Effector CD4-positive, alpha-beta T cell (primary cell): ENCODE measurements at places on chromosomes 2 and 18.

DNA sequence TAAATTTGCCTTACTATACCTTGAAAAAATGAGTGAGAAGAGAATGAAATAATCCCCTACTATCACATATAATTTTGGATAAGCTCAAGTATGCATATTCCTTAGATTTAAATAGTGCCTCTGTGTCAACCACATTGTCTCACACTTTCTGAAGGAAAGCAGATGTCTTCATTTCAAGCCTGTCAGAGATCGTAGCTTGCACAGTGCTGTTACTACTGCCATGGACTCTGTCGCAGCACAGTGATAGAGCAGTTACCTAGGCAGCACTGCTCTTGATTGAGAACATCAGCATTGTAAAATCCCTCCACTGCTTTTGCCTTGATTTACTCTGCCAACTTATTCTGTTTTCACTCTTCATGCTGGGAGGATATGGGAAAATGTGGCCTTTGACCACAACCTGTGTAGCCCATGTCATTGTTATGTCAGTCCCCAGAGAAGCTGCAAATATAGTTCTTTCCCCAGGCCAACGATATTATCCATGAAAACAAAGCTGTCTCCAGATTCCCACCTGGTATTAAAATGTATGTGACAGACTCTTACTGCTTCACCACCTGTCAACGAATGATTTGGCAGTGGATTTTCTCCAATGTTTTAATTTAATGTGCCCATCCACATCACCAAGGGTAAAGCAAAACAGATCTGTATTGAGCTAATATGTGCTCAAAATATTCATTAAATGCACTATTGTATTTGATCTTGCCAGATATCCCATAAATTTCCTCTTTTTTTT lies 675.7 kb downstream of the METTL4 start:
- no peak for DNase-seq

GRCh38 chr2:51920509-51920908 lies 888.6 kb upstream of the NRXN1 start:
- no peak for DNase-seq

DNA sequence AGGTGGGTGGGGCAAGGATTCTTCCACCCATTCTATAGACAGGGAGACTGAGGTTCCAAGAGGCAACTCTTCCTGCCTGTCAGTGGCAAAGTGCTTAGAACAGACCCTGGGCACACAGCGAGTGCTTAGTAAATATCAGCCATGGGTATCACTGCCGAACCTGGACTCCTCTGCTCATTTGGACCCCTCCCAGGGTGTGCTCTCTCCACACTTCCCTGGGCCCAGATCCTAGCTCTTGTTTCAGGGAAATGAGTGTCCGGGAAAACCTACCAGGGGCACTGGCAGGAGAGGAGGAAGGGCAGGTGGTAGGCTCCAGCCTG lies 136.3 kb downstream of the CYP26B1 start:
- DNase-seq, result no peak

DNA sequence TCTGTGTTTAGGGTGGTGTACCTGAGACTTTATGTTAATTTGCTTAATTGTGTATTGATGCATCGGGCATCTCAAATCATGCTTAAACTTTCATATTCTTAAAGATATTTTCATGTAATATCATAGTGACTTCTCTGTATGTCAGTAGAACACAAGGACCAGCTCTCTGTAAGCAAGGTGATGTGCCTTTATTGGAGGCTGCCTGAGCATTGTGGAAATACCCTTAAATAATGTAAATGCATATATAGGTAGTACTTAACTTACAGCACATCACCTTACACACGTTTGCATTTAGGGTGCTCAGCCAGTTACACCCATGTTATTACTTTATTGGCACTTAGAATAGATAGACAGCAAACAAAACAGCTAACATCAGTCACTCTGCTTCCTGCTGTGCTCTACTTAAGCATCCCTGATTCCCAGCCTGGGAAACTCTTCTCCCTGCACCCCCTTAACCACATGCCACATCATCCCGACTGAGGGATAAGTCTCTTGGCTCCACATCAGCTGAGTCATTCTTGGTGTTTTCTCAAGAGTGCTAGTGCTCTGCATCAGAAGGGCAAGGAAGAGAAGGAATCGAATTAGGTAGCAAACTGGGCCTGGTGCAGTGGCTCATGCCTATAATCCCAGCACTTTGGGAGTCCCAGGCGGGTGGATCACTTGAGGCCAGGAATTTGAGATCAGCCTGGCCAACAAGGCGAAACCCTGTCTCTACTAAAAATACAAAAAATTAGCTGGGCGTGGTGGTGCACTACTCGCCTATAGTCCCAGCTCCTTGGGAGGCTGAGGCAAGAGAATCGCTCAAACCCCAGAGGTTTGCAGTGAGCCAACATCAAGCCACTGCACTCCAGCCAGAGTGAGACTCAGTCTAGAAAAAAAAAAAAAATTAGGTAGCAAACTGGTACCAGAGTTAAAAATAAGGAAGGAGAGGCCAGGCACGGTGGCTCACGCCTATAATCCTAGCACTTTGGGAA lies 108.7 kb downstream of the MAP3K20 start:
- DNase-seq, result no peak

DNA sequence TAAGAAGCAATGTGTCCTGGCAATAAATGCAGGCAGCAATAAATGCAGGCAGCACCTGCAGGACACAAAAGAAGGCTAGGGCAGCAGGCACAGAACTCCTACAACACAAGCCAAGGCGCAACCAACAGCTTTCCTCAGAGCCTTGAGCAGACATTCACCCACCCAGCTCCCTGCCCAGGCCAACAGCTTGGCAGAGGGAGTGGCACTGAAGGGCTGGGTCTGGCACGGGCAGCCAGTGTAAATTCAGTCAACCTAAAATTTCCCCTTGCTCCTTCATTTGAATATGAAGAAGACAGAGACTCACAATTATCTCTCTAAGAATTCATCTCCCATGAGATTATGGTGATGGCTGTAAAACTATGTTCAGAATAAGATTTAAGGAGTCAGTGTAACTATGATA lies 35.4 kb downstream of the AAK1 start:
- DNase-seq, result no peak

- no peak for DNase-seq
Observed at GRCh38 chr2:237064203-237065070, 21.3 kb upstream of the COPS8 start.

DNA sequence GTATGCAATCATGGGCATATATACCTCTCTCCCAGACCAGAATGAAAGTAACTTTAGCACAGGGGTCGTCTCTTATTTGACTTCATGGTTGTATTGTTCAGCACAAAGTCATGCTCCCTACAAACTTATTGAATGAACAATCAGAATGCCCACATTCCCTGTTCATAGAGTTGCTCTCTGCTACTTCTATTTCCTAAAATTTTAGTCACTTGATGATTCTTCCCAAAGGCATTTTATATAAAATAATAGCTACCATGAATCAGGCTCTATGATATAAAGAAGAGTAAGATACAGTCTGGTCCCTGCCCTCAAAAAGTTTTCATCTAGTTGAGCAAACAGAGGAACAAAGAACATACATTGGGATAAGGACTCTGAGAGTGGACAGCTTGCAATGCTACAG lies 162.2 kb downstream of the SLC39A10 start:
- DNase-seq, result no peak

GRCh38 chr2:177172034-177172880 lies 40.3 kb upstream of the HNRNPA3 start:
- DNase-seq, result no peak

- DNase-seq, result peak; percentile 22
Observed at GRCh38 chr2:15177103-15177502, 384.0 kb downstream of the NBAS start.

GRCh38 chr2:241977557-241978300 lies 108.2 kb downstream of the RTP5 start:
- no peak for DNase-seq

DNA sequence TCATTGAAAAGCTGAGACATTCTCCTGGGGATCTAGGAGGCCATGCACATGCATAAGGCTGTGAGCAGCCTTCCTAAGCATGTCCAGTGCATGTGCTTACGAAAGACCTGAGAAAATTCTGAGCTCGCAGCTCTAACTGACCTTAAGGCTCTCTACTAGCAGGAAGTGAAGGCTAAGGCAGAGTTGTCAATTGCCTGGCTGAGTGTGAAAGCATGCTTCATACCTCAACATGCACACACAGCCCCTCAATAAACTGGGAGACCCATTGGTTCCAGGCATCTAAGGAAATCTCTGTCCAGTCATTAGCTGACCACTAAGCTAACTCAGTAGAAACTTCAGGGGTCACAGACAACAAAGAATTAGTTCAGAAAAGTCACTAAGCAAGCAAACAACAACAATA lies 42.0 kb downstream of the ALPK2 start:
- DNase-seq, result no peak

DNA sequence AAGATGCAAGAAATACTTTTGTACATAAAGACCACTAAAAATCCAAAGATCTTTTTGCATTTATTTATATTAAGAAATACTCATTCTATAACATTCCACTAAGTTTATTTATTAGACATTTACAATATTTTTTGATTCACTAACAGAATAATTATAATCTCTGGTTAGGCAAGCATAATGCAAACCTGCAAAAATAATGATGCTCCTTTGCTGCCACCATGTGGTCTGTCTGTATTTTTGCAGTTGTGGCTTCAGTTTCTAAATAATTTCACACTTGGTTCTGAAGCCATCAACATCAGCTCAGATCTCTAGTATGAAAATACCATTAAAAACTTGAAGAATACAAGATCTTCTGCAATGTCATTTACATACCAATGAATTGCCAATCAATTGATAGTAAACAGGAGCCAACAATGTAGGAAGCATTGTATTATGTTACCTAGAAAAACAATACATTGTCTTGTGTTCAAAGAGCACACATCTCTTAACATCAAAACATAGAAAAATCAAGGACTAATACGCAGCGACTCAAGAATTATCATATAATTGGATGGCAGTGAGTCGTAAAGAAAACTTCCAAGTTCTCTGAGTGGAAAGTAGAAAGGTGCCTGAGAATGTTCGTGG lies 28.8 kb upstream of the WDR75 start:
- peak; percentile 27 for DNase-seq

DNA sequence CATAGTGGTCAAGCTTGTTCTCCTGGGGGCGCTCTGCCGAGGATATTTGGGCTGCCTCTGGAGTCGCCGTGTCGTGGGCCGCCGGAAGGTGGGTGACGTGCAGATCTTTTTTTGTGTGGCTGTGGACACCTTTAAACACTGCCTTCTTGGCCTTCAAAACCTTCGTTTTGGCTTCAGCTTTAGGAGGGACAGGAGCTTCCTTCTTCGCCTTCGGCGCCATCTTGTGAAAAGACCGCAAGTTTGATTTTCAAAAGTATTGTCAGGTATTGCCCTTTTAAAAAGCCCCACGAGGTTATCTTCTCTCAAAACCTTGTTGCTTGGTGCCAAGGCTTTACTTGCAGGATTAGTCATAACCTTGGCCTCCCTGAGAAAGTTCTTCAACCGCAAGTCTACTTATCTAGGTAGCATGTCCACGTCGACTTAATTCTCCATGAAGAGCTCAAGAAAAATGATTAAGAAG lies 20.8 kb downstream of the LAMA3 start:
- DNase-seq, result no peak

DNA sequence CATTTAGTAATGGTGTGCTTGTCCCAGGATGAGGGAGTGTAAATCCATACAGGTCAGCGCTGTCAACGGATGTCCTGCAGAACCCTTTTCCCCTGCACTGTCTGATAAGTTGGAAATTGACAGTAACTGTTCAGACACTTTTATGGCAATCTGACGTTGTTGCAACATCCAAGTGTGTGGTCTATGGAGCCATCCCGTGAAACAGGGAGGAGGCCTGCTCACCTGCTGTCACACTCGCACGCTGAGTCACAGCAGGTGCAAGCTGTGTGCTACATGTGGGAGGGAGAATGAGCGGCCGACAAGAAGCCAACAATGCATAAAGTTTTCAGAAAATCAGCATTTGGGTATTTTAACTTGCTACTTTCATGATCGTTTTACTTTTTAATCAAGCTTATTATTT lies 43.7 kb upstream of the RMDN2 start:
- DNase-seq, result no peak

- DNase-seq, result no peak
Observed at GRCh38 chr2:146952696-146953095, 892.1 kb upstream of the ACVR2A start.

GRCh38 chr18:21109936-21110712 lies 1.5 kb downstream of the ROCK1 start:
- DNase-seq, result no peak

DNA sequence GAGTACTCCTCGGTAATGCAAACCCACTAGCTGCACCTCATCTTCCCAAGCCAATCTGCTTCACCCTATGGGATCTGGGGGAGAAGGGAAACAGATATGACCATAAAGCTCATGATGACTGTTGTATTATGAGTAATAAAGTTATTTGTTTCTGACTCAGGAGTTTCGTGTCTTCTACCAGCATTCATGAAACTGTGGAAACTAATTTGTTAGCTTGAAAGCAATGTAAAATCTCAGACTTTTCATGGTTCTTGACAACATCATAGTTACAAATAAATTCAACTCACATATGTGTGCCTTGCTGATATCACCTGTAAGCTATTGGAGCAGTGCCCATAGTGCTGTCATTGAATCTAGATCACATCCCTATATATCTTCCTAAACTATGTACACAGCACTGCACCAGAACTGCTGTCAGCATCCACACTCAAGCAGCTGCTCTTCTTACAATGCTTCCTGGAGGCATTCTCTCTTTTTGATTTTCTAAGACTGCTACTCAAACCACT lies 135.6 kb upstream of the KYNU start:
- DNase-seq, result no peak

GRCh38 chr2:44822174-44822573 lies 119.3 kb upstream of the SIX3 start:
- no peak for DNase-seq

GRCh38 chr2:174666312-174666711 lies 68.7 kb upstream of the WIPF1 start:
- DNase-seq, result no peak

DNA sequence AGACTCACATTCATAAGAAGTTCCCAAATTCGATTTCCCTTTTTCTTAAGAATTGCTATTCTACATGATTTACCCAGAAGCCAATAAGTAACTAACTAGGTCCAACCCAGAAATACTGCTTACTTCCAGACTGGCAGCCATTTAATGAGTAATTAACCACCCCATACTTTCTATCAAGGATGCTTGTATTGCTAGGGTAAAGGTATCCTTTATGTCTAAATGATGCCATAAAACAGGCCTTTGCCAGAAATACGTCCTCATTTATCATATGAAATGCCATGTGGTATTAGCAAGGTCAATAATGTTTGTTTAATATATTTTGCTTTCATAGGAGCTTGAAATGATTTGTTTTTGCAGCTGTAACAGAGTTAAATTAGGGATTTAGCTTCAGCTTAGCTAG lies 56.1 kb downstream of the PLEKHM3 start:
- DNase-seq, result no peak

- DNase-seq, result no peak
Observed at GRCh38 chr2:15652801-15653200, 61.1 kb downstream of the DDX1 start.

DNA sequence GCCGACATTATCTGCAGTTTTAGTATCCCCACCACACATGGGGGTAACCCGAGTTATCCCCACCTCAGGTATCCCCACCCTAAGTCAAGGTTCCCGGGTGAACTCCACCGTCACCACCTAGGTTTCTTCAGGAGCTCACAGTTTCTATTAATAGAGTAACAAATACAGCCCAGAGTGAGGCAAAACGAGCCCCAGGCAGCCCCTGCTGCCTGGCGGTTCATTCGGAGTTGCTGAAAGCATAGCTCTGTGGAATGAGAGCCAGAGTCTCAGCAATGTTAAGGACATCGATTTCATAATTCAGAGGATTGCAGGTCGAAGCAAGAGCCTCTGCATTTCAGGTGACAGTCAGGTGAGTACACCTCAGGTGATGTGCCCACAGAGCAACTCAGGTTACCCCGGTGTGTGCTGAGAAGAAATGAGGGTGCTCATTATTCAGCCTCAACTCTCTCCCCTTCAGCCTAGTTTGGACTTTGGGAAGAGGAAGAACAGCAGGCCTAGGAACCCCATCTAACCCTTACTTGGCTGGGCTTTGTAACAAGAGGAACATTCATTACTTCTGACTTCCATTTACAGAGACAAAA lies 10.7 kb downstream of the SATB2 start:
- DNase-seq, result no peak
